T-helper 1 cell (primary cell): ENCODE measurements at places on chromosomes 3 and 15.

DNA sequence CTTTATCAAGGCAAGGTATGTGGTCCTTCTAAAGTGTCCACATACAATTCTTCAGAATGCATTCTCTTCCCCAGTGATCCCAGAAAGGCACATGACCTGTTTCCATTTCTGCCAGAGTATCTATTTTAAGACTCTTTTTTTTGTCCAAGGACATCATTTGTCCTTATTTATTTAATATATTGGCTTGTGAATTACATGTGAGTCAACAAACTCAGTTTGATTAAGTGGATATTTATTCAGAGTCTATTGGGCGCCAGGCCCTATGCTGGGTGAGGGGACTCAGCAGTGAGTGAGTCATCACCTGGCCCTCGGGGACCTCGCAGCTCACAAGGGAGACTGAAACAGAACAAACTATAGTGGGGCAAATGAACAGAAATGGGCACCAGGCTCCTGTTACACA, 136.8 kb downstream of the SNRK start:
- DNase-seq, result no peak

DNA sequence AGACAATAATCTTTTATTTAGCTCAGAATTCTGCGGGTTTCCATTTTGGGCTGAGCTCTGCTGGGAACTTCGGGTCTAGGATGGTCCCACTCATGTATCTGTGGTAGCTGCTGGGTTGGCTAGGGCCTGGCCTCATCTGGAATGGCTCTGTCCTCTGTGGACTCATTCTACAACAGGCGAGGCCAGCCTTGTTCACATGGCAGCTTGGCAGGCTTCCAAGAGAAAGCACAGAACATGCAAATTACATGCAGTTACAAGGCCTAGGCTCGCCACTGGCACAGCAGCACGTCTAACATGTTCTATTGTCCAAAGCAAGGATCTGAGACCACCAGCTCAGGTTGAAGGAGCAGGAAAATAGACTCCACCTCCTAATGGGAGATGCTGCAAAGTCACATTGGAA, 431.4 kb downstream of the PDCD6IP start:
- no peak for DNase-seq

DNA sequence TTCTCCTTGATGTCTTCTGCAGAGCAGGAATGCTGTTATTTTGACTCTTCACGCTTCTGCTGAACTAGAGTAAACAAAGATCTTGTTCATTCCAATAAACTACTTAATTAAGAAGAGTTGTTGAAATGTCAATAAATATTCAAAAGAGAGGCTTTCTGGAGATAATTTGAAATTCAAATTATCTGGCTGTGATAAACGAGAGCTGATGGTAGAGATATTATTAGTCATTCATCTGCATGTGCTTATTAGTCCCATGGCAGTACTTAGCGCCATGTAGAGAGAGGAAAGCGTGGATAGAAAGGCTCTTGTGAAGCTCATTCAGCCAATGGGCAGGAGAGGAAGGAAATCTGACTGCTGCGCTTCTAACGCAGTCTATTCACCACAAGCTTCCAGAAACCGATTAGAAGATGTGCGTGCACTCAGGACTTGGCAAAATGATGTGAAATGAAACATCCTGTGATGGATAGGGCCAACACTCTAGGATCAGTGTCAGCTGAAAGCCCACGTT, 251.1 kb downstream of the GABRB3 start:
- DNase-seq, result no peak

DNA sequence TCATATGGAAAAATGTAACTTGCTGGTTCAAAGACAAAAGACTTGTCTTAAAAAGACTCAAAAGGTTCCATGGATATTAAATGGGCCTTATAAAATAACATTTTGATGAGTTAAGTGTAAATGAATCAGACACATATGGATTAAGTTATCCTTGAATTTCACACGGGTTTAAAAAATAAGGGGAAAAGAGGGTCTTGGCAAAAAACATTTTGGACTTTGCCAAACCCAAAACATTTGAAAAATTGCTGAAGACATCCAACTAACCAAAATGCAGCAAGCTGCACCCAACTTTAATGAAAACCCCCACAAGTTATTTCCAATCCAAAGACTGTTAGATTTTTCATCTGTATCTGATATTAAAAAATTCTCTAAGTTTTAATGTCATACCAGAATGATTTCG, 200.7 kb downstream of the MEIS2 start:
- no peak for DNase-seq

- DNase-seq, result no peak
Observed at GRCh38 chr3:172516318-172517214, 6.7 kb downstream of the TNFSF10 start.

- DNase-seq, result no peak
Observed at GRCh38 chr3:106635271-106635670, 742.0 kb upstream of the CCDC54 start.

DNA sequence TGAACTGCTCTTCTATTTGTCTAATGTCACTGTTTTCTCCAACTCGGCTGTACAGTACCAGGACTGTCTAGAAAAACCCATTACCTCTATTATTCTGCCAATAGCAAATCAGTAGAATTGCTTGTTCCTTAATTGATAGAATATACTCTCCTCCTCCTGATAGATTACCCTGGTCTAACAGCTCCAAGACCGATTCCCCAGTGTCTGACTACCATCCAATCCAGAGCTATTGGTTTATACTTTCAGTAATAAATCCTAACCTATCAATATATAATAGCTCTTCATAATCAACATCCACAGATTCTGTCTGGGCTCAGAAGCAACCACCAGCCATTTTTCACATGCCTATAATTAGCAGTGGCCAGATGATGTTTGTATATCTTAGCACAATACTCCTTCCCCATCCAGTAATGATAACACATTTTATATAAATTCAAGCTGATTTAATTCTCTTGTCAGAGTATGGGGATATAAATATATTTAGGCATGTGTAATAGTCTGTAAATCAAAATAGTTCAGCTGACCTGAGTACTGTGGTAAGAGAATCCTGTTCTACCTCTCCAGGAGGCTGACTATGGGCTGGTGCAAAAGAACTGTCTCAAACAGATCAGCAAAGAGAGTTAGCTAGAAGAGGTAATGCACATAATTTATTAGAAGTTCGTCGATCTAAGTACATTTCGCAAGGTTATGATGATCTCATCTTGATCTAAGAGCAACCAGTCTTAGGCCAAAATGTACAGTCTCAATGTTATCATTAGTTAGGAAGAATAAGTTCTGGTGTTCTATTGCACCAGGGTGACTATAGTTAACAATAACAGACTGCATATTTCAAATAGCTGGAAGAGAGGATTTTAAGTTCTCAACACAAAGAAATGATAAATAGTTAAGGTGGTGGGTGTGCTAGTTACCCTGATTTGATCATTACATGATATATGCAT, 193.4 kb downstream of the SHOX2 start:
- DNase-seq, result no peak

DNA sequence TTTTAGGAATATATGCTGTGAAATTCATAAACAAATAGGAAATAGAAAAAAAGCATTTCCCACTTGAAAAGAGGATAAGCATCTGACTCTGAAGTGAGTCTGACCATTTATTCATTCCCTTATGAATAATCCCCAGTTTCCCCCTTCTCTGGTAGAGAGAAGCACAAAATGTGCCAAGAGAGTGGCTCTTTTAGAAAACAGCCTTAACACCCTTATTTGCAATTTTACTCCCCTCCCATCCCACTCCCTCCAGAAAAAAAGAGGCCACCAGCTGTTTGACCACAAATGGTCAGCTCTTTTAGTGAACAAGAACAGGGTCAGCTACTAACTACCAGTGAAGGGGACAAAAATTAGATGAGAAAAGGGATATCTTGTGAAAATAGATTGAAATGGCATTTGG, 184.5 kb upstream of the ADAMTS9 start:
- DNase-seq, result no peak

- no peak for DNase-seq
Observed at GRCh38 chr15:50148362-50148963, 29.4 kb upstream of the ATP8B4 start.

- DNase-seq, result no peak
Observed at GRCh38 chr3:79953591-79954101, 185.8 kb upstream of the ROBO1 start.

GRCh38 chr3:101509811-101510210, 3.2 kb downstream of the SENP7 start:
- no peak for DNase-seq

DNA sequence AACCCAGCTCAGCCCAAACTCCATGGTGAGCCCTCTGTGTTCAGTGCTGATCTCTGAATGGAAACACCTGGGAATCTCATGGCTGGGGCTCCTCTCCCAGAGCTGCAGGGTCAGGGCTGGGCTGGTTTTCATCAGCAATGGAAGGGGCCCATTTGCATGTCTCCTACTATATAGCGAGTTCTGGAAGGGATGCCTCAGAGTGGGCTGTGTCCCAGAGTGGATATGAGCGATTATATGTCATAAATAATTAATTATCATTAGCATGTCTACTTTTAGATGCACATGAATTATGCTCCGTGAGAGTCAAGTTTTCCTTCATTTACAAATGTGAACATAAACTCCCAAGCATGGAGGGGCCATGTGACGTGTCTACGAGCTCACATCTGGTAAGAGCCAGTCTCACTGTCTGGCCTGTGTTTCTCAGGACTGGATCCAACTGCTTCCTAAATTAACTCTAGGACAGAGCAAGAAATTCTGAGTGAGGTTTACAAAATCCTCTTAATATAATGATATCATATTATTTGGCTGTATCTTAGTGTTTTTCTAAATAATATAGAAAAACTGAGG, 553.4 kb downstream of the GOLGA6L6 start:
- DNase-seq, result no peak

- no peak for DNase-seq
Observed at GRCh38 chr15:61518191-61518950, 289.3 kb upstream of the RORA start.

GRCh38 chr15:95400428-95400827, 930.1 kb upstream of the NR2F2 start:
- DNase-seq, result no peak

DNA sequence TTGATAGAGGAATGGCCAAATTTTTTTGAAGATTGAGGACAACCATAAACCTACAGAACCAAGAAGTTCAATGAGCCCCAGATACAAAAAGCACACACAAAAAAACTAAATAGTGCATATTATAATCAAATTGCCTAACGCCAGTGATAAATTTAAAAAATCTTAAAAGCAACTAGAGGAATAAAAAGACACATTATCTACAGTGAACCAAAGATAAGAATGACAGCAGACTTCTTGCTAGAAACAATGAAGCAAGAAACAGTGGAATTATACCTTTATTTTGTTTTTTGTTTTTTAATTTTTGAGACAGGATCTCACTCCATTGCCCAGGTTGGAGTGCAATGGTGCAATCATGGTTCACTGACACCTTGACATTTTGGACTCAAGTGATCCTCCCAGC, 9.9 kb upstream of the SAMD7 start:
- no peak for DNase-seq

- no peak for DNase-seq
Observed at GRCh38 chr3:73656241-73656890, 31.6 kb upstream of the PDZRN3 start.

DNA sequence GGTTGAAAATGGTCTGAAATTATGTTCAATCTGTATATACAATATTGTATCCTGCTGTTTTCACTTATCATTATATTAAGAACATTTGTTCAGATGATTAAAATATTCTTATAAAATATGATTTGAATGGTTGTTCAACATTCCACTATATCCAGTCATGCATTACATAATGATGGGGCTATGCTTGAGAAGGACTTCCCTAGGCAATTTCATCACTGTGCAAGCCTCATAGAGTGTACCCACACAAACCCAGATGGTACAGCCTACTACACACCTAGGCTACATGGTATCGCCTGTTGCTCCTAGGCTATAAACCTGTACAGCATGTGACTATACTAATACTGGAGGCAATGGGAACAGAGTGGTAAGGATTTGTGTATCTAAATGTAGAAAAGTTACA, 30.5 kb downstream of the SLC7A14 start:
- DNase-seq, result no peak

GRCh38 chr3:192273001-192273696, 454.2 kb downstream of the FGF12 start:
- no peak for DNase-seq

- no peak for DNase-seq
Observed at GRCh38 chr3:157830556-157831236, 275.5 kb downstream of the SHOX2 start.

DNA sequence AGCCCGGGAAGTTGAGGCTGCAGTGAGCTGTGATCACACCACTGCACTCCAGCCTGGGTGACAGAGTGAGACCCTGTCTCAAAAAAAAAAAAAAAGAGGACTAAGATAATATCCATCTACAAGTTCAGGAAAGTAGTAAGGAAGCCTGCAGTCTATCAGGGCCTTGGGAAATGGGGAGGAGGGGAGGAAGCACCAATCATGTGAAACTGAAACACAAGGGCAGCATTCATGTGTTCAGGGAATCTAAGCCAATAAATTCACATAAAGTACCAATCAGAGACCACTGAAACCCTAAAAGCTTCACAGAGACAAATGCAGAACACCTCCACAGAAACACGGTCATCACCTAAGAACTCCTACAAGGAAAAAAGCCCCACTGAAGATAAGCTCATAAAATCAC, 22.9 kb upstream of the HHATL start:
- no peak for DNase-seq

DNA sequence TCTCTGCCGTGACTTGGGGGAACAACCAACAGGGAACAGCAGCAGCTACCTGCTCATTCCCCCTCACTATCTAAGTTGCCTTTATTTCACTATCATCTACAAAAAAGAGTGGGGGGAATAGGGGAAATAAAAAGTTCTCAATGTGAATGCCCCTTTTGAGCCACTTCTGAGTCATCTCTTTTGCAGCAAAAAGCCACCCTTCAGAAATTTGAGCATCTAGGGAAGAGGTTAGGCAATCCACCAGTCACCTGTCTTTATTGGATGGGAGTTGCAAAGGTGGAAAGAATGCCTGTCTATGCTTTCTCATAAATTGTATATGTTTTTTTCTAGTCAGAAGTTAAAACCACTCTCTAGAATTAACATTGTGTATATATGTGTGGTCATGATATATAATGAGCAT, 41.1 kb downstream of the GPD1L start:
- DNase-seq, result no peak

- no peak for DNase-seq
Observed at GRCh38 chr3:125136515-125136914, 76.0 kb downstream of the SLC12A8 start.

- no peak for DNase-seq
Observed at GRCh38 chr3:72255191-72255590, 470.2 kb upstream of the PROK2 start.

DNA sequence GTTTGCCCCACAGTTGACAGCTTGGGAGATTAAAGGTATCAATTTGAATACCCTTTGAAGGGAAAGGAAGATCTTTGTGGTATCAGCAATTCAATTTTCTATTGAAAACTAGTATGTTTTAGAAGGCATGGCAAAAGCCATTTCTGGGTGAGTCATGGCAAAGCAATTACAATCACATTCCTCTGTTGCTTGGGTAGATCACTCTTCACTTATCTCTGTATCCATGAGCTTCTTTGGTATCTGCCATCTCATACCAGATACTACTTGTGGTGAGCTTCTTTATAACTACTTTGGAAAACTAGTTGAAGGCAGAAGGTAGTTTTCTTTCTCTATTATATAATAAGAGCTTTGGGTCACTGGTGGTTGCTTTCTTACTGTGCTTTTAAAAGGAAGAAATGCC, 28.3 kb upstream of the LSAMP start:
- DNase-seq, result no peak

GRCh38 chr3:45832699-45833098, 9.2 kb downstream of the LZTFL1 start:
- DNase-seq, result no peak

GRCh38 chr3:175898194-175898593, 1039.1 kb downstream of the NAALADL2 start:
- no peak for DNase-seq
